ENCODE measurements at places on chromosomes 13 and 19. TPM values are rescaled to one million over a fixed set of nuclear protein-coding genes. Genes with fewer than 3 reads are reported as not detected.

The OR4F17 gene
- not detected for total RNA-seq

The TEX29 gene
- not detected for total RNA-seq

The F10 gene
- total RNA-seq, result not detected

- no peak for DNase-seq
Measured at GRCh38 chr13:29935309-29935981, 85.0 kb upstream of the UBL3 start.

DNA sequence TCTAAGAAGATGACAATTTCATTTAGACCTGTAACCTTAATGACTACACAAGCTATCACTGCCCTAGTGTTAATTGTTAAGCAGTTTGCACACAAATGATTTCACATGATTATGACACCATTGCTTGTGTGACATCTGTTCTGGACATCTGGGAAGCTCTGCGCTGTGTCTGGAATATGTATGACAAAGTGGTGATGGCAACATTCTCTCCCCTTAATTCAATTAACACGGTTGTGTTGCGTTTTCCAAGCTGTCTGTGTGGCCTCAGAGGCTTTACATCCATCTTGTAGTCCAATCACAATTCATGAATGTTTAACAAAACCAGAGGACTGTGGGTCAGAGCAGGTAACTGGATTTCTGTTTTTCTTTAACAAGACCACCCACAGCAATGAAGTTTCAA lies 204.4 kb downstream of the COG6 start:
- DNase-seq, result no peak

GRCh38 chr19:10299545-10300458 lies 9.8 kb downstream of the ZGLP1 start:
- DNase-seq, result no peak
